ENCODE measurements at places on chromosomes 4 and X. TPM values are rescaled to one million over a fixed set of nuclear protein-coding genes. Genes with fewer than 3 reads are reported as not detected.

HPGDS gene
- 0.33 TPM for total RNA-seq

DNA sequence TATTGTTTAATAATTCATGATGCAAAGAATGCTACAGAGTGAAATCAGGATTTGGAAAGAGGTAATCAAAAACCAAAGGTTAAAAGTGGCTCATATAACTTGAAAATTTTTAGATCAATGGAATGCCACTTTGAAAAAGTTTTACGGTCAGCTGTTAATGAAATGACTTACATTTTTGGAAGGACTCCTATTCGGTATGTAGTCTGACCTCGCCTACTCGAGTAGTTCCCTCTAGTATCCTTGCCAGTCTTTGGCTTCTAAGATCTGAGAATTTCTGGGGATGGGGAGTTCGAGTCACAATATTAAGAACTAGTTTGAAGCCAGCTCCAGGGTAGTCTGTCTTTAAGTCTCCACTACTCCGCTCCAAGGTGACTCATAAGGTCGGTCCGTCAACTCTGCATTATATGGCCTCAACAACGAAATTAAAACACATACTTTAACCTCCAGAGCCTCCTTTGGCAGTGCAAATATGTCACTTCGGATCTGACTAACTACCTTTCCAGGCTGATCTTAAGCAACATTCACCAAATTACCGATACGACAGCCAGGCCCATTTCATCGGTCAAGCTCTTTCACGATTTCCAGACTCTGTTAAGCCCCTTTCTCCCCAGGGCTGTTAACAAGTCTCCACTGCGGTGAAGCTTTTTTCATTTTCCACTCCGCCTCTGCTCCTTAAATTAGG, 733 bp upstream of the NAA15 start:
- H3K4me1 ChIP-seq: peaks cover 13% of the 10 kb centered on the region
- H3K36me3 ChIP-seq: peaks cover 7% of the 10 kb centered on the region
- DNase-seq: no peak
- H3K4me3 ChIP-seq: peak overlapping the region; percentile 99

DNA sequence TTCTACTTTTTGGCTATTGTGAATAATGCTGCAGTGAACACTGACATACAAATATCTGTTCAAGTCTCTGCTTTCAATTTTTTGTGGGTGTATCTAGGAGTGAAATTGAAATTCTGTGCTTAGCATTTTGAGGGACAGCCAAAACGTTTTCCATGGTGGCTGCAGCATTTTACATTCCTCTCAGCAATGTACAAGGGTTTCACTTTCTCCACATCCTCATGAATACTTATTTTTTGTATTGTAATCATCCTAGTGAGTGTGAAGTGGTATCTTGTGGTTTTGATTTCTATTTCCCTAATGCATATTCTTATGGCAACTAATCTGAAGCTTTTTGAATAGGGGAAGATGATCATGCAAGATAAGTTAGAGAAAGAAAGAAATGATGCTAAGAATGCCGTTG, 40.3 kb downstream of the HSPA4L start:
- H3K4me3 ChIP-seq: no peak overlapping the region
- no peaks in the 10 kb centered on the region for H3K4me1 ChIP-seq
- H3K27ac ChIP-seq: no peak overlapping the region
- DNase-seq: no peak
- no peaks in the 10 kb centered on the region for H3K27me3 ChIP-seq

RNF150 gene
- total RNA-seq: 5.8 TPM
